Myocyte (in vitro differentiated cells): ENCODE measurements at places on chromosomes 1 and 21.

- peak; percentile 42 for DNase-seq
These were observed 4.5 kb downstream of the CNKSR1 start for GRCh38 chr1:26181586-26182382.

DNA sequence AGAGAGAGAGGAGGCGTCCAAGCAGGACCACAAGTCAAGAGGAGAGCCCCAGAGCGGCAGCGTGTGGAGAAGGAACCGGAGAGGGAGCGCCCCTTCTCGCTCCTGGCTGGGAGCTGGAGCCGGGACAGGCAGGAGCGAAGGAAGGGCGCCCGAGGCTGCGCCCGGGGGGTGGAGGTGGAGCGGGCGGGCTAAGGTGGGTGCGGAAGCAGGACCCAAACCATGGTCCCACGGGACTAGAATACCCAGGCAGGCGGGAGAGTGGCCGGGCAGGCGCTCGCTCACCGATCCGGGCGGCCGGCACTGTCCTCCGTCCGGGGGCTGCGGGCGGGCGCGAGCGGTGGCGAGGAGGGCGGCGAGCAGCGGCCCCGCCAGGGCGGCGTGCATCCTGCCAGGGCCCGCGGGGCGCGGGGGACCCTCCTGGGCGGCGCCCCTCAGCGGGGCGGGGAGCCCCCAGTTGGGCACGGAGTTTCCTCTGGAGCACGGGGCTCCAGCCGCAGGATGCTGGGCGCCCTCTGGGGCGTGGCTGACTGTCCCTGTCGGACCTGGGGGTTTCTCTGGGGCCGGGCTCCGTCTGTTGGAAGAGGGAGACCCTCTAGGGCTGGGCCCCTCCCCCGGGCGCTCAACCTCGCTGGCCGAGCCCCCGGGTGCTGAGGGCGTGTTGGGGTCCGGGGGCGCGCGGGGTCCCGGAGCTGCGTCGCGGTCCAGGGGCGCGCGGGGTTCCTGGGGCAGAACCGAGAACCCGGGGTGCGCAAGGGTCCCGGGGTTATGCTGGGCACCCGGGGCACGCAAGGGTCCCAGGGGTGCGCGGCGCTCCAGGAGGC, 569 bp downstream of the TRABD2B start:
- no peak for DNase-seq

GRCh38 chr1:100073531-100073930, 59.2 kb downstream of the SASS6 start:
- DNase-seq: no peak

DNA sequence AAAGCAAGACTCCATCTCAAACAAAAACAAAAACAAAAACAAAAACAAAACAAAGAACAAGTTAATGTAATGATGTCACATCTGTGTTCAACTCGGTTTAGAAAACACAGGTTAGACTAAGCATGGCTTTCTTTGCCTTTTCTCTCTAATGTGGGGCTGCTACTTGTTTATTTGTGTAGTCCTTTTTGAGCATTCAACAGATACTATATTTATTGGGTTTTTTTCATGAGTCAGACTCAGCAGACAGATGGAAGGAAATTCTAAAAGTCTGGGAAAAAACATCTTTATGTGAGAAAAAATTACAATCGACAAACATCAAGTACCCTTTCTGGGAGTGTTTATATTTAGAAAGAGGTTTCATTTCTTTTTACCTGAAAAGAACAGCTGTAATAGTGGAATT, 22.3 kb upstream of the OTUD3 start:
- no peak for DNase-seq

DNA sequence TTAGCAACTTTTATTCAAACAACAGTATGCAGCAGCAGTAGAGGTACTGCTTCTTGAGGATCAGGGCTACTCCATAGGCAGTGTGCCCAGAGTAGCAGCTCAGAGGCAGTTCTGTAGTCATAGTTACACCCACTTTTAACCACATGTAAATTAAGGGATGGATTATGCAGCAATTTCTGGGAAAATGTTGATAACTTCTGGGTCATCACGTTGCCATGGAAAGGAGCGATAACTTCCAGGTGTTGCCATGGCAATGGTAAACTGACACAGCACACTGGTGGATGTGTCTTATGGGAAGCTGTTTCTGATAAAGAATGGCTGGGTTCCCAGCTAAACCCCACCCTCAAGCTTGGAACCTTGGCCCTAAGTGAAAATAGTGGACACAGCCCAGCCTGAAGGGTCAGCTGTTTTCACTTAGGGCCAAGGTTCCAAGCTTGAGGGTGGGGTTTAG, 29.0 kb upstream of the PLA2G2A start:
- no peak for DNase-seq

- DNase-seq: no peak
These were observed 40.2 kb upstream of the NLRP3 start for GRCh38 chr1:247375747-247376146.
